K562 (cell line): ENCODE measurements at places on chromosomes 7 and 10. TPM values are rescaled to one million over a fixed set of nuclear protein-coding genes. Genes with fewer than 3 reads are reported as not detected.

Gene PITX3
- 0.56 and 0.98 TPM in 2 replicates for total RNA-seq

Gene MRPS33
- total RNA-seq, result 106 and 109 TPM in 2 replicates

Gene WIPF3
- total RNA-seq, result 2.6 and 2.7 TPM in 2 replicates

Gene STEAP1
- total RNA-seq, result 2.7 and 3.5 TPM in 2 replicates

Gene PPP1R9A
- 0.02 and 0.24 TPM in 2 replicates for total RNA-seq

Gene UBE3C
- total RNA-seq, result 76.0 and 76.4 TPM in 2 replicates

- H3K27me3 ChIP-seq, result no peaks in the 10 kb centered on the region
- H3K4me3 ChIP-seq, result no peak overlapping the region
- no peaks in the 10 kb centered on the region for H3K4me1 ChIP-seq
- no peaks in the 10 kb centered on the region for H3K36me3 ChIP-seq
- H3K27ac ChIP-seq, result no peak overlapping the region
Observed at GRCh38 chr10:8640878-8641277, 586.4 kb downstream of the GATA3 start.

DNA sequence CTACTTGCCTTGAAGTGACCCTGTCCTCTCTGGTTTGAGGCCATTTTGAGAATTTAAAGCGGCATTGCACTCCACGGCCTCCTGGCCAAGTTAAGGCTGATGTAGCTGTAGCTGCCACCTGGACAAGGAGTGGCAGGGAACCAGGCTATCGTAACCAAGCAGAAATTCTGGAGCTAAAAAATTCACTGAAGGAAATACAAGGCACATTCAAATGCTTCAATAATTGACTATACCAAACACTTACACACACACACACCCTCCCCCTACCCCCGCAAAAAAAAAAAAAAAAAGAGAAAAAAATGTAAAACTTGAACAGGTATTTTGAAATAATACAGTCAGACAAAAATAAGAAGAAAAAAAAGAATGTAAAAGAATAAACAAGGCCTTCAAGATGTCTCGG lies 409.0 kb upstream of the SEMA3A start:
- H3K4me3 ChIP-seq, result no peak overlapping the region
- H3K4me1 ChIP-seq, result no peaks in the 10 kb centered on the region
- H3K27ac ChIP-seq, result no peak overlapping the region
- no peaks in the 10 kb centered on the region for H3K36me3 ChIP-seq
- H3K27me3 ChIP-seq, result no peaks in the 10 kb centered on the region
- DNase-seq, result no peak

GRCh38 chr7:27316311-27316710 lies 73.7 kb downstream of the EVX1 start:
- peaks cover 5% of the 10 kb centered on the region; the same call in 1 of the 2 replicates for H3K27me3 ChIP-seq
- no peak for DNase-seq
- H3K4me1 ChIP-seq, result no peaks in the 10 kb centered on the region
- H3K4me3 ChIP-seq, result no peak overlapping the region

GRCh38 chr10:110363572-110364411 lies 59.1 kb upstream of the SMNDC1 start:
- no peak overlapping the region for H3K27ac ChIP-seq
- peaks cover 30% of the 10 kb centered on the region for H3K27me3 ChIP-seq
- H3K4me1 ChIP-seq, result peaks cover 14% of the 10 kb centered on the region; the same call in 2 of the 3 replicates

DNA sequence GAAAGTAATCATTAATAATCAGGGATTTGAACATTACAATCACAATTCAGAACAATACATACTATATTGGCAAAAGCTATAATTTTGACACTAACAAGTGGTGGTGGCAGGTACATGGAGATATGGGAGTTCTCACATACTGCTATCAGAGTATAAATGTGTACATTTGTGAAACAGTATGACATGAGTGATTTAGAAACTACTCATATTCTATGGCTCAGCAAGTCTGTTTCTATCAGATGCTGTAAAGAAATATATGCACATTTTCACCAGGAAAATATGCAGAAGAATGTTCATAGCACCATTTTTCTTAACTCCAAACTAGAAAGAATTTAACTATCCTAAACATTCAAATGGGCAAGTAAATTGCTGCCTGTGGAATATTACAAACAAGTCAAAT lies 620.0 kb downstream of the SH2D4B start:
- H3K27me3 ChIP-seq, result no peaks in the 10 kb centered on the region
- no peak overlapping the region for H3K27ac ChIP-seq

- no peaks in the 10 kb centered on the region for H3K36me3 ChIP-seq
- H3K27me3 ChIP-seq, result 0 out of 2 replicates have a peak, but pooled peaks cover 3% of the 10 kb centered on the region
- DNase-seq, result no peak
- H3K4me3 ChIP-seq, result no peak overlapping the region
- H3K4me1 ChIP-seq, result no peaks in the 10 kb centered on the region
- no peak overlapping the region for H3K27ac ChIP-seq
Observed at GRCh38 chr7:96088579-96088978, 233.3 kb downstream of the SLC25A13 start.

GRCh38 chr7:151679881-151680612 lies 160.4 kb upstream of the RHEB start:
- no peak for DNase-seq
- H3K36me3 ChIP-seq, result no peaks in the 10 kb centered on the region
- H3K27me3 ChIP-seq, result peaks cover 77% of the 10 kb centered on the region
- no peak overlapping the region for H3K27ac ChIP-seq
- H3K4me1 ChIP-seq, result peaks cover 7% of the 10 kb centered on the region; the same call in 1 of the 3 replicates

DNA sequence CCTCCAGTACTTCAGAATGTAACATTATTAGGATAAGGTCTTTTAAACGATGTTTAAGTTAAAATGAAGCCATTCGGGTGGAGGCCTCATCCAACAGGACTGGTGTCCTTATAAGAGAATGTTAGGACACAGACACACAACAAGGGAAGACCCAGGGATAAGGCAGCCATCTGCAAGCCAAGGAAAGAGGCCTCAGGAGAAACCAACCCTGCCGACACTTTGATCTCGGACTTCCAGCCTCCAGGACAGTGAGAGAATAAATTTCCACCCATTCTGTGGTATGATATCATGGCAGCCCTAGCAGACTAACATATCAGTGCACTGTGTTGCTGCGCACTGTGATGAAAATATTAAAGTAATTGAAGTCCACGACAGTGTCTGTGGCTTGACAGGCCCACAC lies 250.8 kb downstream of the COBL start:
- no peak for DNase-seq
- H3K4me1 ChIP-seq, result no peaks in the 10 kb centered on the region
- no peak overlapping the region for H3K27ac ChIP-seq
- no peaks in the 10 kb centered on the region for H3K36me3 ChIP-seq

DNA sequence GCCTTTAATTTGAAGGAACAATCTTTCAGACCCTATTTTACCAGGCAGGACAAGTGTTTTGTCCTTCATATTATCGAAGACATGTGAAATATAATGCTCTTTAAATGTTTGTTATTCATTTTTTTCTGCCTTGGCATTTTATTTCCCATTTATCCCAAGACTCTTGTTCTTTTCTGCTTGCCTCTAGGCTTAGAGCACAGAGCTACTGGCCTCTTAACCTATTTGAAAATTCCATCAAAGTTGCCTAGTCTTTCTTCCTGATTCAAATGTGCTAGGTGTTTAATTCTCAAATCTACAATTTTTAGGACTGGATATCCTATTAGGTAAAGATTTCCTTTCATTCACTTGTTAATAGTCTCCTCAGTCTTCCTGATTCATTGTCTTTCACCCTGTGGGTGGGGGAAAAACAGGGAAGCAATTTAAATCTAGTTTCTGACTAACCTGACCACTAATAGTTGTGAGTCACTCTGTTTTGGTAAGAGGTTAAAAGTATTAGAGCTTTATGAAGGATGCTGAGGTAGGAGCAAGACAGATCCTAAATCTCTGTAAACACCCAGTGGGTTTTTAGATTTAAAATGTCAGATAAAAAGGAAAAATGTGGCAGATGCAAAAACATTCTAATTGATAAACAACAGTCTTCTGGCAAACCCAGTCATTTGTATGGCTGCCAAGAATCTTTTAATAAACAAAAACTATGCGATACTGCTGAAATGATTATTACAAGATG lies 1.5 kb downstream of the LIPK start:
- no peaks in the 10 kb centered on the region for H3K36me3 ChIP-seq
- no peak overlapping the region for H3K4me3 ChIP-seq
- no peaks in the 10 kb centered on the region for H3K4me1 ChIP-seq
- no peak for DNase-seq

- DNase-seq, result no peak
- H3K27me3 ChIP-seq, result no peaks in the 10 kb centered on the region
- no peak overlapping the region for H3K4me3 ChIP-seq
- no peak overlapping the region for H3K27ac ChIP-seq
- H3K36me3 ChIP-seq, result no peaks in the 10 kb centered on the region
Observed at GRCh38 chr7:85773116-85773728, 586.4 kb upstream of the SEMA3D start.
